ENCODE measurements at places on chromosomes 12 and 14.

GRCh38 chr14:103746701-103747100, 31.1 kb downstream of the ZFYVE21 start:
- DNase-seq, result no peak

- no peak for DNase-seq
Measured at GRCh38 chr12:65741656-65742017, 82.6 kb upstream of the HMGA2 start.

GRCh38 chr12:915090-915489, 34.4 kb downstream of the RAD52 start:
- DNase-seq, result no peak

DNA sequence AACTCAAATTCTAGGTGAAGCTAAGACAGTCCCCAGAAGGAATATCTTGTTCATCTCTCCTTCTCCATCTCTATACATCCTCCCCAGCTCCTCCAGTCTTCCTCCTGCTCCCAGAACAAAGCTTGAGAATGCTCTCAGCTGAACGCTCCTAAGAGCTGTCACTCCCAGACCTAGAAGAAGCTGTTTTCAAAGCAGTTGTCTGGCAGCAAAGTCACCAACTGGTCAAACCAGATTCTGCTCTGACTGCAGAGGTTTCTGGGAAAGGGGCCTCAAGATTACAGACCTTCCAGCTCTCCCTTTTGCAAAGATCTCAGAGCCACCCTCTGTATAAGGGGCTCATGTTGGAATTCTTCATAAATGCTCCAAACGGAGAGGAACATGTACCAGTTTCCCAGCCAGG, 9.6 kb upstream of the HSPB8 start:
- DNase-seq, result no peak

DNA sequence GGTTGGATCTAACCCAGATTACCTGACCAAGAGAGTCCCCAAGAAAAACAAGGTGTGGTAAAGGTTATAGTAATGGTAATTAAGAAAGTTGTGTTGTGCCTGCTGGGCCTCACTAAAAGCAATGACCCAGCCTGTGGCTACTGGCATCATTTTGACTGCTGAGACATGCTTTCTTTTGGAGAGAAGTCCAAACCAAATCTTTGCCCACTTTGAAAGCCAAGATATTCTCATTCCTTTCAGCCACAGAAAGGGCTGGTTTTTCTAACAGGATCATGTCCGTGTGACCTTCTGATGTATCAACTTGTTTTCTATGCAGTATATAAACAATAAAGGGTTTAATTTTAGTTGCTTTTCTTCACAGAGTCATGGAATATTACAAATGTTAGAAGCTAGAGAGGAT, 388.6 kb downstream of the RAD51B start:
- DNase-seq, result no peak

GRCh38 chr12:13252616-13253015, 56.1 kb downstream of the EMP1 start:
- DNase-seq, result no peak

DNA sequence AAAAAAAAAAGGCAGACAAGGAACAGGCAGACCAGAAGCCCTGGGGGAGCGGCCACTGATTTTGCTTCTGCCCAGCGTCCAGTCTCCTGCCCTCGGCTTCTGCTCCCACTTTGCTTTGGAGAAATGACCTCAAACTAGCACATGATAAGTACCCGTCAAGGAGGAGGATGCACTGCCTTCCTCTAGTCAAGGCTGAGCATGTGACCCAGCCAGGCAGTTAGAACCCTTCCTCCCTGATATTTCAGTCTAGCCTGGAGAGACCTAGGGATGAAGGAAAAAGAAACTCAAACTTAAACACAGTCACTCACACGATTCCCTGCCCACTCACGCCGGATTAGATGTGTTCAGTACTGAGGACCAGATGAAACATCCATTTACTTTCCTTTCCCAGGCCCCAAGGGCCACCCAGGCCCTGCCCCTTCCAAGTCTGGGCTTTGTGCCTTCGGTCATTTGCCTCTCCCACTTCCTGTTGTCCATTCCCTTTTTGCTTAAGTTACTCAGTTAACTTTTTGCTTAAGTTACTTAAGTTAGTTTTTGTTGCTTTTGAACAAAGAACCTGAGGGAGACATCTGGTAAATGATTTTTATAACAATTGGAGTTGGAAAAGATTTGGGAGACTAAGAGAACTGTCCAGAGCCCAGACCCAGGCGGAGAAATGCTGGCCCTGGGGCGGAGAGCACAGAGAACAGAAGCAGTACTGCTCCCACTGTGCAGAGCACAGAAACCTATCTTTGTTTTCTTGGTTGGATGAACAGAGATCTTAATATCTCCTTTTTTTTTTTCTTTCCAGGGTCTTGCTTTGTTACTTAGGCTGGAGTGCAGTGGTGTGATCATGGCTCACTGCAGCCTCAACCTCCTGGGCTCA, 23.0 kb upstream of the TTC7B start:
- DNase-seq, result no peak

- no peak for DNase-seq
Measured at GRCh38 chr12:49482095-49483051, 56.5 kb upstream of the KCNH3 start.

GRCh38 chr14:99338313-99338712, 66.3 kb upstream of the BCL11B start:
- DNase-seq, result no peak

GRCh38 chr14:89369656-89370055, 47.4 kb downstream of the FOXN3 start:
- DNase-seq, result no peak

- no peak for DNase-seq
Measured at GRCh38 chr14:93199031-93199430, 7.8 kb downstream of the GON7 start.

- no peak for DNase-seq
Measured at GRCh38 chr12:23815810-23816209, 133.7 kb downstream of the SOX5 start.

GRCh38 chr12:116123451-116124258, 153.8 kb downstream of the MED13L start:
- no peak for DNase-seq

DNA sequence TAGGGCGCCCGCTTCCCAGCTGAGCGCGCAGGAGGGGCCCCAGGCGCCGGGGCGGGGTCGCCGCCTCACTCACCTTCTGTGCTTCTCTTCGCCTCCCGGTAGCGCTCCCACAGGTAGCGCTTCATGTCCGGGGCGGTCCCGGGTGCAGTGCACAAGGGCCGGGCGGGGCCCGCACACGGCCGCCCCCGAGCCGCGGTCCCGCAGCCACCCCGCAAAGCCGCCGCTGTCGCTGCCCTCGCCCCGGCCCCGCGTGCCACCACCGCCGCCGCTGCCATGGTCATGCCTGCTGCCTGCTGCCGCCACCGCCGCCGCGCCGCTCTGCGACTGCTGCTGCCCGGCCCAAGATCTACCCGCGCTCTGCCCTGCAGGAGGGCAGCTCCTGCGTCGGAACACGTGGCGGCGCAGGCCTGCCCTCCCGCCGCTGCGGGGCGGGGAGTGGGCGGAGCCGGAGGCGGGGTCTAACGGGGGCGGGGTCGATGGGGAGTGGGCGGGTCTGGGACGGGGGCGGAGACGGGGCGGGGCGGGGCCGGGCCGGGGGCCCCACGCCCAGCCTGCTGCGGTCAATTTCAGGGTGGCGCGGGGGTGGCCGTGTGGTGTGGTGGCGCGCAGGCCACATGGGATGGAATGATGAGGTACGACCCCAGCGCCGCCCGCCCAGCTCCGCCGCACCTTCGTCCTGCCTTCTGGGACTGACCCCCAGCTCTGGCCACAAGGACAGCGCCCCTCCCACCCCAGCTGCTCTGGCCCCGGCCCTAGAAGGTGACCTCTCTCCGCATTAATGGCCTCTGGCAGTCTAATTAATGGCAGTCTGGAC, at the start of gene NT5DC3:
NT5DC3 (minus strand) TSS at position 359 of the 814 bp plus-strand sequence; CDS start at position 281, 78 bp downstream.
- peak; percentile 52 for DNase-seq

- no peak for DNase-seq
Measured at GRCh38 chr12:87150969-87151662, 878.1 kb downstream of the C12orf50 start.

DNA sequence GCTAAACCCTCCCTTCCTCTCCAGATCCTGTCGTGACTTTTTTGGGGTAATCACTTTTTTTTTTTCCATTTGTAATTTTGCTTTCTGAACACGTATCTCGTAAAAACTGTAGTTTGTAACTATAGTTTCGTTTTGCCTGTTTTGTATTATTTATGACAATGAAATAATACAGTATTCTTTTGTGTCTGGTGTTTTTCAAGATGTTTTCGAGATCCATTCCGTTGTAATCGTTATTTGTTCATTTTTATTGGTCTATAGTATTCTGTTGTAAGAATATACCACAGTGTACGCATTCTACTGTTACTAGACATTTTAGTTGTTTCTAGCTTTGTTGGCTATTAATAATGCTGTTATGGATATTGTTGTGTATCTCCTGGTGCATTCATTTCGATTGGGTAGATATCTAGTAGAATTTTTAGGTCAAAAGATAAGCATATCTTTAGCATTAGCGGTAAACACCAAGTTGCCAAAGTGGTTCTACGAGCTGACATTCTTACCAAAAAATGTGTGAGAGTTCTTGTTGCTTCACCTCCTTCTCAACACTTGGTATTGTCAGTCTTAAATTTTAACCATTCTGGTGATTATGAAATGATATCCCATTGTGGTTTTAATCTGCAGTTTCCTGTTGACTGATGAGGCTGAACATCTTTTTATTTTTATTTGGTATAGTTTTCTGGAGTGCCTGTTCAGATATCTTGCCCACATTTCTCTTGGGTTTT, 92.3 kb upstream of the EVL start:
- no peak for DNase-seq

- DNase-seq, result no peak
Measured at GRCh38 chr12:87793131-87793530, 236.1 kb downstream of the C12orf50 start.

DNA sequence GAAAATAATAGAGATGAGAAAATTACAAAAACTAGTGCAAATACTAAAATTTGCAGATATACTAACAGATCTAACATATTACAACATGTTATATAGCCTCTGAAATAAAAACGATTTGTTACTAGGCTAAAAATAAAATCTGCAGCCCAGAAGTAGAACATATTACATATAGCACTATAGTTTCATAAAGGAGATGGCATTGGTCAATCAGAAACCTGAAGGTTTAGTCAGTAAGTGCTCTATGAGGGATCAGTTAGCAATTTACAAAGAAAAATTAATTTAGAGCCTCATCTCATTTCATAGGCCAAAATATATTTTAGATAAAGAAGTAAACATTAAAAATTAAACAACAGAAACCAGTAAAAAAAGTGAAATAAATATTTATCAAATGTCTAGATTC, 41.0 kb downstream of the IFNG-AS1 start:
- DNase-seq, result no peak

DNA sequence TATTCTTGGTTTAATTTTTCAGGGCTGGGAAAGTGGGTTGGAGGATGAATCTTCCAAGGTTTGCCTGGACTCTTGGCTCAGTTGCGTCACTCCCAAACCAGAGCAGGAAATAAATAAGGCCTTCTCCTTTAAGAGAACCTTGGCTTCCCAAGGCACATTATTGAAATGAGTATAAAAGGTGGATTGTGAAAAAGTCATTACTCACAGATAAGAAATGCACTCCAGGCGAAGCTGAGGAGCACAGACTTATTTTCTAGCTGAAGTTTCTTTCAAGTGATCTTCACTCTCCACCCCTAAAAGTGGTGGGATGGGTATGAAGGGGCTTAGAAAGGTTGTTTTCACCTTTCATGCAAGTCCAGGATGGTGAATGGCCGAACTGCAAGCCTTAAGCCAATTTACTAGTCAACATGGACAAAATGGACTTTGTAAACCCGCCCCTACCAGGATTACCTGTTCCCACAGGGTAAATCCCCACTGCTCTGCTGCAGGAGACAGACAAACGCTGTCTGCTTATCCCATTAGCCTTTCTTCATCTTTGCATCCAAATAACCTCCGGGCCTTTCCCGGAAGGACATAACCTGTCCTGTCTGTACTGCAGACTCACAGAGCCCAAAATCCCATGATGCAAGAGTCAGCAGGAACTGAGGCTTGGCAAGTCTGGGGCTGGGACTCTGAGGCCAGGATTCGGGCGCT, 207.6 kb downstream of the BCL11B start:
- no peak for DNase-seq

- no peak for DNase-seq
Measured at GRCh38 chr12:108538616-108539195, 22.3 kb downstream of the SART3 start.

GRCh38 chr14:31933716-31934115, 143.4 kb upstream of the ARHGAP5 start:
- DNase-seq, result no peak

DNA sequence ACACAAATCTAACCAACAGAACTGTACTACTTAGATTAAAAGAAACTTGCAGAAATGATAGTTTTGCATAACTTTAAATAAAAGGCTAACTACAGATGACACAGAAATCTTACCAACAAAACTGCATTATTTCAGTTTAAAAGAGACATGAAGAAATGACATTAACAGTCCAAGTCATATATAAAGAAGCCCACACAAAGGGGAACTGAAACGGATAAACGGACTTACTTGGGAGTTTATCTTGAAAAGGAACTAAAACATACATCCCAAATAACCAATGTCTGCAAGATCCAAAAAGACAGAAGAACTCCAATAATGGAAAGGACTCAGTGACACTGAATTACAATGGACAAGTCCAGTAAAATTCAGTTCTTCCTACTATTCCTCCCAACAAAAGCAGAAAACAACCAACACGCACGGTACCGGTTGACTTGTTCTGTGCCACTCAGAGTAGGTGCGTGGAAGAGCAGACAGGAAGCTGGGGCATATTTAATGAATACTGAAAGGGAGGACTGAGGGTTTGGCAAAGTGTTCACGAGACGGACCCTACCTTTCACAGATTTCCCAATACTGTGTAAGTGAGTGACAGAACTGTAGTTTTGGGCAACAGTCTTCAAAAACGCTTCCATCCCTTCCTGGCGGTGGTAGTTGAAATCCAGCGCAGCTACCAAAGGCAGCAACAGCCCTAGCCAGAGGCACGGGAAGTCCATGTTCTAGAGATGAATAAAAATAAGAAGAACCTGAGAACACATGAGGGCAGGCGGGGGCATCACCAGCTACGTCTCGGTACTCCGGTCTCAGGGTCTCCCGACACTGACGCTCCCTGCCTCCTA, 627 bp downstream of the CPM start:
- peak; percentile 20 for DNase-seq

DNA sequence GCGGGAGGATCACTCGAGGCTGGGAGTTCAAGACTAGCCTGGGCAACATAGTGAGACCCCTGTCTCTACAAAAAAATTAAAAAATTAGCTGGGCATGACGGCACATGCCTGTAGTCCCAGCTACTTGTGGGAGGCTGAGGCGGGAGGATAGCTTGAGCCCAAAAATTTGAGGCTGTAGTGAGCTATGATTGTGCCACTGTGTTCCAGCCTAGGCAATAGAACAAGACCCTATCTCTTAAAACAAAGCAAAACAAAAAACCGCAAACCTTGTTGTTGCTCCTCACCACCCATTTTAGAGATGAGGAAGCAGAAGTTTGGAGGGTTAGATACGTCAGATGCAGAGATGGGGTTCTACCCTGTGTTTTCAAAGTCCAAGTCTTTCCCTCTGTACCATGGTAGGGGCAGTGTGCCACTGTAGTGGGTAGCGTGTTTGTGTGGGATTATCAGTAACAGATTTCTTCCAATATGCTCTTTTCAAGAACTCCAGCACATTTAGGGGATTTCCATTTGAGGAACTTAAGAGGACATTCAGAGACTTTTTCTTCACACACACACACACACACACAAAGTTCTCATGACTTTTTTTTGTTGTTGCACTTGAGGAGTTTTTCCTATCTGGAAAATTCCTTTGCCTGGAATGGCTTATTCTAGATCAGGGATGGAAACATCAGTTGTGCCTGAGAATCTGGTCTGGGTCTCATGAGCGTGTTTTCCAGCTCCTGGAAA, 186.5 kb downstream of the CHST11 start:
- DNase-seq, result no peak
